ENCODE measurements at places on chromosomes 13 and 19.

- no peak for DNase-seq
- no peak overlapping the region for H3K27ac ChIP-seq
- no peak overlapping the region for H3K4me3 ChIP-seq
- no peaks in the 10 kb centered on the region for H3K27me3 ChIP-seq
These were observed 8.7 kb downstream of the SBK2 start for GRCh38 chr19:55528030-55528803.

DNA sequence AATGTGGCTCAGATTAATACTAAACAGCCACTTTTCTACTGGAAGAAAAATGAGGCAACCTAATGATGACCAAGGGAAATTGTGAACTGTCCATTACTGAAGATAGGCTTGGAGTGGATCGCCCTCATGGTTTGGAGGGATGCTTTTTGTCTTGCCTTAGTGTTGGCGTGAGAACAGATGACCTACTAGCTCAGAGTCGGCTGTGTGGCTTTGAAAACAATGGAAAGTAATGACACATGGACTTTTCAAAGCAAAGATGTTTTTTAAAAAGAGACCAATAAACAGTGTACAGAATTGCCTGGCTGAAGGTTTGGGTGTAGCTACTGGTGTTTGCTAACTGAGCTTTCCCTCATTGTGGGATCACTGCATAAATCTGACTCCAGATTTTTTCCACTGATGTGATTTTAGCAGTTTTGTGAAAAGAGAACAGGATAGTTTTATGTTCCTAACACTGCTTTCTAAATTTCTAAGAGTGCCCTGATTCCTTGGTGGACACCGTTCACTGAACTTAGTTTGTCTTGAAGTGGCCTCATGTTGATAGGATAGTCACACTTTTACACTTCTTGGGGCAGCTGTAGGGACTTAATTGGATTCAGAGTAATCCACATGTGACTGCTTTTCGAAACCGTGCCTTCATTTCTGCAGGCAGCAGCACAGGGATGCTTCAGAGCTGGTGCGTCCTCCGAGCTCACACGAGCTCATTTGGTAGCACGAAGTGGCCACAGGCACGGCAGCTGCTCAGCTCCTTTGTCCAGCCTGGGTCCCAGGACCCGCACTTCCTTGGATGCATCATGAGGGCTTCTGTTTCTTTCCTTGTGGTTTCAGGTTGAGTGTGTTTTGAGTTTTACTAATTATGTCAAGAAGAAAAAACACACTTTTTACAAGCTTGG is 4.3 kb downstream of the CEBPG start:
- H3K27ac ChIP-seq, result no peak overlapping the region
- peaks cover 38% of the 10 kb centered on the region for H3K4me1 ChIP-seq
- peaks cover 36% of the 10 kb centered on the region for H3K36me3 ChIP-seq
- H3K27me3 ChIP-seq, result no peaks in the 10 kb centered on the region
- no peak for DNase-seq

DNA sequence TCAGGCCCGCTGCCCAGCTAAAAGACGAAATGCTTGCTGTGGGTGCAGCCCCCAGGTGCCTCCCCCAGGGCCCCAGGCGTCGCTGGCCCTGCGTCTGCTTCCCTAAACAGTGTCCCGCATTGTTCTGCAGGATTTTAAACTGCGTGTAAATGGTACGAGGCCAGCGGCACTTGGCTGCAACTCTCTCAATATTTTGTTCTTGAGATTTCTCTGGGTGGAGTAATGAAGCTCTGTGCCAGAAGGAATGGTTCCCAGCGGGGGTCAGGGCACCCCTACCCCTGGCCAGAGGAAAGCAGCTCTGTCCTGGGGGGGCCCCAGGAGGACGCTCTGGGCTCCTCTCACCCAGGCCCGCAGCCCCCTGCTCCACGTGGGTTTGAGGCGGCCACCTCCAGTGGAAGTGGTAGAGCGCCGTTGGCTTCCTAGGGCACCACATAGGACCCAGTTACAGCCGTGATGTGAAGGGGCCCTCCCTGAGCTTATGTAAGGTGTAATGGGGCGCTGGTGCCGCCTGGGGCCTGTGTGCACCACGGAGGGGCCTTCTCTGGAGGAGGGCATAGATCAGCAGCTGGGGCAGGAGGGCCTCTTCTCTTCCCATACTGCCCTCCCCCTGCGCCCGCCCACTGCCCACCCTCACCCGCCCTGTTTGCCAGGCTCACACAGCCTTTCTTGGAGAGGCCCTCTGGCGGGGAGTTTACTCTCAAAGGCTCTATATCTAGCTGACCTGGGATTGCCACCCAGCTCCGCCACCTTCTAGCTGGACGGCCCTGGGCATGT is 19.8 kb downstream of the PAK4 start:
- H3K4me3 ChIP-seq, result no peak overlapping the region
- no peaks in the 10 kb centered on the region for H3K27me3 ChIP-seq
- H3K4me1 ChIP-seq, result peaks cover 11% of the 10 kb centered on the region
- no peak for DNase-seq

DNA sequence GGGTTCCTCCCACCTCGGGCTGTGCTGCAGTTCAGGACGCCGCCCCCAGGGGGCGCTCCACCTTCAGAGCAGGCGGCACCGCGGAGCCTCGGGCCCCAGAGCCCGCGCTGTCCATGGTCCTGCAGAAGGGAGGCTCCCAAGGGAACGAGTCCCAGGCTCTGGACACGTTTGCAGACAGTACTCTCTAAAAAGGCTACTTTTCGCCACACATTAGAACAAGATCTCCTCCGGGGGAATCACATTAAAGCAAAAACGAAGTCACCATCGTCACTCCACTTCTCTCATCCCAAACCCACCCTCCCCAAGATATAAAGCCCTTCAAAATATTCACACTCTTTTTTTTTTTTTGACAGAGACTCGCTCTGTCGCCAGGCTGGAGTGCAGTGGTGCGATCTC is 4.6 kb upstream of the SIGLEC10 start:
- no peaks in the 10 kb centered on the region for H3K36me3 ChIP-seq
- no peak overlapping the region for H3K27ac ChIP-seq
- no peak overlapping the region for H3K4me3 ChIP-seq

- DNase-seq, result no peak
- no peaks in the 10 kb centered on the region for H3K36me3 ChIP-seq
- H3K4me3 ChIP-seq, result no peak overlapping the region
- H3K4me1 ChIP-seq, result no peaks in the 10 kb centered on the region
- H3K27ac ChIP-seq, result no peak overlapping the region
These were observed 2512.0 kb downstream of the PCDH9 start for GRCh38 chr13:64718116-64718515.

GRCh38 chr13:65260946-65261891 is 1968.9 kb downstream of the PCDH9 start:
- no peak overlapping the region for H3K27ac ChIP-seq
- H3K27me3 ChIP-seq, result no peaks in the 10 kb centered on the region

DNA sequence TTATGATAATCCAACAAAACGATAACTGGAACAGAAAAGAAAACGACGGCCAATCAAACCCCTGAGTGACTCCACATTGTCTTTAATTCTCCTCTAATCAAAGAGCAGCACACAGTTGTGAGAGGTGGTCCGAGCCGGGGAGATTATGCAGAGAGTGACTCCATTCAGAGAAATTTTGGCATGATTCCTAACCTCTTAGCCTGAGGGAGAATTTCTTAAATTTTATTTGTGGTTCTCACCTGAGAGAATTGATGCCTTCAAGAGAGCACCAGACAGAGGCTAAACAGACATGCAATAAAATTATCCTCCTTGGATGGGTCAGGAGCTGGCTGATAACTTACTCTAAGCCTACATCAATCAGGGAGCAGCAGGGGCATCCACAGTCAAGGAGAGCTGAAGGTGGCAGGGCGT is 310.0 kb upstream of the KLF12 start:
- H3K27ac ChIP-seq, result no peak overlapping the region
- no peak overlapping the region for H3K4me3 ChIP-seq
- peaks cover 1% of the 10 kb centered on the region for H3K27me3 ChIP-seq

DNA sequence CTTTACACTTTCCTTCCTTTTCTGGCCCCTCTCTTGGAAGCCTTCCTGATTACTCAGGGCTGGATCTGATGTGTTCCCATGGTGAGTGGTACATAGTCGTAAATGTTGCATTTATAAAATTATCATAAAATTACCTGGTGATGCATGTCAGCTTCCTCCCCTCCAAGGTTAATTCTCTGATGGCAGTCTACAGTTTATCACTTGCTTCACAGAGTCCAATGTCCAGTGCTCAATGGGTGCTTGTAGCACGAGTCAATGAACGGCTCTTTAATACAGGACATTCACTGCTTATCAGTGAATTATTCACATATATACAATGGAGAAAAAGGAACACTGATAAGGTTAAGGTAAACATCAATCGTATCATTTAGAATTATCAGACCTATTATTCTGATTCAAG is 27.0 kb upstream of the OXGR1 start:
- no peak for DNase-seq
- H3K4me3 ChIP-seq, result no peak overlapping the region
- H3K27ac ChIP-seq, result no peak overlapping the region
- H3K36me3 ChIP-seq, result no peaks in the 10 kb centered on the region
- H3K27me3 ChIP-seq, result peaks cover 19% of the 10 kb centered on the region

DNA sequence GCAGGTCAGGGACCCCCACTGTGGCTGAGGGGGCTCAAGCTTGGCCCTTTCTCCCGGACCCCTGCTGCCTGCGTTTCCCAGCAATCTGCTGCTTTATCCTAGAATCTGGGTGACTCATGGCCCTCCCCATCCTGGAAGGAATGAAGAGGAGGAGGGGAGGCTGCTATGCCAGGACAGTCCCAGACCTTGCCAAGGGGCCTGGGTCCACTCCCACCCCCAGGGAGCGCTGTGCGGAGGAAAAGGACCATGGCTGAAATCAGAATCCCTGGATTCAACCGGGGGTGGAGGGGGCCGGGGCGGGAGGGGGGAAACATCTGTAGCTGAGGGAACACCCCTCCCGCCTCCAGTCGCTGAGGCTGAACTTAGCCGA is 20.5 kb downstream of the ZNF114 start:
- no peaks in the 10 kb centered on the region for H3K36me3 ChIP-seq
- H3K4me3 ChIP-seq, result no peak overlapping the region
- H3K4me1 ChIP-seq, result peaks cover 6% of the 10 kb centered on the region
- no peaks in the 10 kb centered on the region for H3K27me3 ChIP-seq
- no peak overlapping the region for H3K27ac ChIP-seq
- no peak for DNase-seq

DNA sequence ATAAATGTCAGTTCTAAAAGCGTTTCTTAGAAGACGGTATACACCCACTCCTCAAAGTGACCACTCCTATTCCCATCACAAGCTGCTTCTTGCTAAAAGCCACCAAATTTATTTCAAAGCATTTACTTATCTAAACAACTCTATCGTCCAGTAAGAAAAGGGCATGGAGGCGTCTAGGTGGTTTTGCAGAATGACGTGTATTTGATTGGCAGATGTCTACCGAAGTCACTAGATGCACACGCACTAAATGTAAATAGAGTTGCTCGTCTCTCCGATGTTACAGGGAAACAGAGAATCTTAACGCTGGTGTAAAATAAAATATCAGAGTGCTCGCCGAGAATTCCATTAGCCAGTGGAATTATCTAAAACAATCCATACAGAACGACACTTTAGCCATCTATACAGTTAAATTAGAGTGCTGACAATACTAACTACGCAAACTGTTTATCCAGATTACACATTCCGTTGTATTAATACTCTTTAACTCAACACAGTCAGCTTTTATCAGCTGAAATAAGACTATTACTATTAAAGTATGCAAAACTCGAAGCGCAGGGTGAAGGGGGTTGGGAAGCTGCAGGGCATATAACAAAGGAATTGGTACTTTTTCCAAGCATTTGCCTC is 1.9 kb downstream of the KLF12 start:
- peak; percentile 57 for DNase-seq
- peaks cover 9% of the 10 kb centered on the region for H3K36me3 ChIP-seq
- H3K27me3 ChIP-seq, result no peaks in the 10 kb centered on the region

DNA sequence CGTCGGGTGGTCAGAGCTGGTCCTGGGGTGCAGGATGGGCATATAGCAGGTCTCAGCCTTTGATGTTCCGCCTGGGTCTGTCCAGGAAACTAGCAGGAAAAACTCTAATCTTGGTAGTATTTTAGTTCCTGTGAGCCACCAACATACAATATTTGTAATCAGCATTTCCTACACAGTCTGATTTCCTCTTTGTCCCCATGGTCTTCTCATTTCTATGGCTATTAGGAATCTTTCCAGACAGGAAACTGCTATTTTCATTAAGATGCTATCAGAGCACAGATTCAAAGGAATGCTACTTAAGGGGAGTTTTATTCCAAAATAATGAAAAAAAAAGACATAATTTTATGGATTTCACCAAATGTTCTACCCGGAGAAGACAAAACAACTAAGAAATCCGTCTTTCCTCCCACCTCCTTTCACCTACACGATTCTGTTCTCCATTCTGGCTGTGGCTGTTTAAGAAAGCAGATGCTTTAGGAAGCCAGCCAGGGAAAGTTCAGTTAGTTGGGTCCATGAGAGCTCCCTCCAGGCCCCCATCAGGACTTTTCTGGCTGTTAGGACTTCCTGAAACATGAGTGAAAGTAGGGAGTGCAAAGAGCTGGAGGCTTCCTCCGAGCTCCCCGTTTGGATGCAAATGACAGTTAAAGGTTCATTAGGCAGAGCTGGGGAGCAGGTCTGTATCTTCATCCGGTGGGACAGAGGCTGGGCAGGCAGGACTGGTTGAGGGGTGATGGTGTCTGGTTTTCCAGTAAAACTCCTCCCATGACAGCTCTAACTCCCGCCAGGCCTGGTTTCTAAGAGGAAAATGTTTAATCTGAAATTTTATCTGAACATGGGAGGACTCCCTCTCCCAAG is 36.3 kb downstream of the SHISA2 start:
- peaks cover 3% of the 10 kb centered on the region for H3K4me1 ChIP-seq
- no peak overlapping the region for H3K4me3 ChIP-seq
- no peaks in the 10 kb centered on the region for H3K36me3 ChIP-seq
- no peaks in the 10 kb centered on the region for H3K27me3 ChIP-seq
- no peak overlapping the region for H3K27ac ChIP-seq
- no peak for DNase-seq

DNA sequence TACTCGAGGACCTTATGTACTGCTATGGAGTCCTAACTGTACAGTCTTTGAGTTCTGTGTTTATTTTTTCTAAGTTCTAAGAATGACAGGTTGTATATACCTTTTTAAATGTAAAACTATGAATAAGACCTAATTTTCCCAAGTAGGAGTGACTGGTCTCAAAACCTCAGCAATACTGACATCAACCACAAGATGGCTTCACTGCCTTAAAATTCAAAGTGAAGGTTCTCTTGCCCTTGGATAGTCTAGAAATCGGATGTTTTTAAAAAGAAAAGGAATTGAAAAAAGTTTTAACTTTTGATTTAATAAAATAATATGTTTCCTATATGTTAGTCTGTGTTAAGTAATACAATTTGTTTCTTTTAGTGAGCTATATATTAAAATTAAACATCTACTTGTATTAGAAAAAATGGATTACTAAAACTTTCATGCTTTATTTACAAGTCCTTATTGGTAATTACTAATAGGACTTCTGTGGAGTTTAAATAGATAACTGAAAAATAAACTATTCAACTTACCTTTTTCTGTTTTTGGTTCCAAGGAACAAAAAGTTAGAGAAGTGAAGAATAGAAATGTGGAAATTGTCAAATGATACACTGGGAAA is 52.0 kb downstream of the TDRD3 start:
- DNase-seq, result no peak
- H3K4me1 ChIP-seq, result no peaks in the 10 kb centered on the region
- H3K4me3 ChIP-seq, result no peak overlapping the region
- H3K36me3 ChIP-seq, result no peaks in the 10 kb centered on the region
- no peak overlapping the region for H3K27ac ChIP-seq
- H3K27me3 ChIP-seq, result no peaks in the 10 kb centered on the region

GRCh38 chr13:52599848-52600603 is 42.2 kb upstream of the HNRNPA1L2 start:
- no peak overlapping the region for H3K27ac ChIP-seq
- H3K36me3 ChIP-seq, result no peaks in the 10 kb centered on the region
- peak overlapping the region; percentile 79 for H3K4me3 ChIP-seq
- H3K27me3 ChIP-seq, result peaks cover 11% of the 10 kb centered on the region

- H3K4me1 ChIP-seq, result peaks cover 49% of the 10 kb centered on the region
- H3K27ac ChIP-seq, result peak overlapping the region; percentile 97
These were observed 12.4 kb downstream of the NOSIP start for GRCh38 chr19:49567861-49568441.
